Endothelial cell of umbilical vein (primary cell): ENCODE measurements at places on chromosomes 3 and 15. TPM values are rescaled to one million over a fixed set of nuclear protein-coding genes. Genes with fewer than 3 reads are reported as not detected.
A peak's percentile ranks its signal among the peaks of the same experiment; 100 is the strongest.

FMN1 gene
- 0.29 and 0.39 TPM in 2 replicates for total RNA-seq

RARRES1 gene
- 1.5 and 1.8 TPM in 2 replicates for total RNA-seq

HYKK gene
- total RNA-seq: 2.1 and 2.7 TPM in 2 replicates

FAM174B gene
- 20.0 and 30.2 TPM in 2 replicates for total RNA-seq

C3orf80 gene
- not detected in 2 replicates for total RNA-seq

GPR149 gene
- total RNA-seq: not detected in 2 replicates

- no peaks in the 10 kb centered on the region for H3K27me3 ChIP-seq
- H3K4me1 ChIP-seq: peaks cover 15% of the 10 kb centered on the region
- H3K4me3 ChIP-seq: no peak overlapping the region
- no peaks in the 10 kb centered on the region for H3K36me3 ChIP-seq
These were observed 6.8 kb downstream of the ALDH1A2 start for GRCh38 chr15:58058729-58059128.

GRCh38 chr3:64728994-64729393 is 41.2 kb upstream of the ADAMTS9 start:
- no peaks in the 10 kb centered on the region for H3K27me3 ChIP-seq
- H3K27ac ChIP-seq: no peak overlapping the region
- no peak overlapping the region for H3K4me3 ChIP-seq
- no peaks in the 10 kb centered on the region for H3K4me1 ChIP-seq
- no peak for DNase-seq

DNA sequence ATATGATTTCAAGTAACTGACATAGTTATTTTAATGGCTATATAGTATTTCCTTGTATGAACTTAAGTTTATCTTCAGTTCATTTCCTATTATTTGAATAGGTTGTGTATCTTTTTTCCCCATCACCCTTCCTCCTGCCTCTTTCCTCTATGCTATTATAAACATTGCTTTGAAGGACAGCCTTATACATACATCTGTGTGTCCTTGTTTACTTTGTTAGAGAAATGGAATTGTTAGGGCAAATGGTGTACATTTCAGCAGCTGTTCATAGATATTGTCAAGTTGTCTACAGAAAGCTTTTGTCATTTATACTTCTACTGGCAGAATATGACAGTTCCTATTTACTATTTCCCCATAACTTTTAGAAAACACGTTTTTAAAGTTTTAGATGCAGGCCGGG is 18.4 kb downstream of the AKAP13 start:
- H3K36me3 ChIP-seq: no peaks in the 10 kb centered on the region
- DNase-seq: no peak
- H3K4me1 ChIP-seq: peaks cover 40% of the 10 kb centered on the region
- no peak overlapping the region for H3K27ac ChIP-seq
- no peaks in the 10 kb centered on the region for H3K27me3 ChIP-seq

DNA sequence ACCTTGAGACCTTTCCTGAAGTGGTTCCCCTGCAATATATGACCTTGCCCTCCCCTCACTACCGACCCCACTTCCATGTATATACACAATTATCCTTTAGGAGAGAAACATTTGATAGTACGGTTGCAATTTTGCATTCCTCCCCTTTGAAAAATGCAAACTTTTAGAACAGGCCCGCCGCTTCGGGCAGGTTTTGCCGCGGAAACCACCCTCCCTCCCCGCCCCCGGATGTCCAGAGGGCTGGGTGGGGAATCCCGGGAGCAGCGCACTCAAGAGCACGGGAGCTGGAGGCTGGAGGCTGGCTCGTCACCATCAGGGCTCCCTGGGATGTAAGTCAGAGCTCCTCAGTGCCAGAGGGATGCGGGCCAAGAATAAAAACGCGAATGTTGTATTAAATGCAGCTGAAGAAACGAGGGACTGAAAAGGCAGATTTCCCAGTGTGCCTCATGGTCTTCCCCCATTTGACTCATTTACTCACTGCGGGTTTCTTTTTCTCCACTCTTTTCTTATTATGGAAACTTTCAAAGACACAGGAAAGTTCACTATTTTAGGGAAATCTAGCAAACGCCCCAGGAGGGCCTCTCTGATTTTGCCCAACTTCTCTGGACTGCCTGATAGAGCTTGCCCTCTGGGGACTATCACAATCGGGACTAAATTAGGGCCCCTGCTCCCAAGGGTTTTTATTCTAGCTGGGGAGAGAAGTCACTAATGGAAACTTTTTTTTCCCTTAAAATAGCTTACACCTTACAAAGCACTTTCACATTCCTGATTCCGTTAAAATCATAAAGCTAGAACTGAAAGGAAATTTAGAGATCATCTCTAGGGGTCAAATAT is 2.9 kb upstream of the USP3 start:
- peak; percentile 72 for DNase-seq
- H3K36me3 ChIP-seq: no peaks in the 10 kb centered on the region
- peak overlapping the region; percentile 10 for H3K27ac ChIP-seq
- H3K27me3 ChIP-seq: peaks cover under 1% of the 10 kb centered on the region
- H3K4me3 ChIP-seq: no peak overlapping the region

DNA sequence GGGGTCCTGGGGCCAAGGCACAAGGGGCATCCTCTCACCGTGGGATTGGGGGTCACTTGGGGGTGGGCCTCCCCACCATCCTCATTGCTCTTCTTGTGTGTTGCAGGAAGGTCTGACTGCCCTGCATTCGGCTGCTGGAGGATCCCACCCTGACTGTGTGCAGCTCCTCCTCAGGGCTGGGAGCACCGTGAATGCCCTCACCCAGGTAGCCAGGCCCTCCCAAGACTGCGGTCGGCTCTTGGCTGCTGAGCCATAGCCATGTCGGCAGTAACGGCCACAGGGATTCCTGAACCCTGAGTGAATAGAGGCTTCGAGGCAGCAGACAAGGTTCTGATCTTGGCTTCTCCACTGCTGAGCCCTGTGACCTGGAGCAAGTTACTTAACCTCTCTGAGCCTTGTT is 19.7 kb downstream of the ANKDD1A start:
- no peak for DNase-seq
- peaks cover 11% of the 10 kb centered on the region for H3K4me1 ChIP-seq
- H3K27me3 ChIP-seq: no peaks in the 10 kb centered on the region
- H3K4me3 ChIP-seq: no peak overlapping the region

- no peaks in the 10 kb centered on the region for H3K36me3 ChIP-seq
- H3K4me3 ChIP-seq: no peak overlapping the region
- peaks cover 21% of the 10 kb centered on the region for H3K4me1 ChIP-seq
- H3K27me3 ChIP-seq: no peaks in the 10 kb centered on the region
- no peak for DNase-seq
These were observed 175.0 kb downstream of the CFAP20DC start for GRCh38 chr3:58874795-58875194.

DNA sequence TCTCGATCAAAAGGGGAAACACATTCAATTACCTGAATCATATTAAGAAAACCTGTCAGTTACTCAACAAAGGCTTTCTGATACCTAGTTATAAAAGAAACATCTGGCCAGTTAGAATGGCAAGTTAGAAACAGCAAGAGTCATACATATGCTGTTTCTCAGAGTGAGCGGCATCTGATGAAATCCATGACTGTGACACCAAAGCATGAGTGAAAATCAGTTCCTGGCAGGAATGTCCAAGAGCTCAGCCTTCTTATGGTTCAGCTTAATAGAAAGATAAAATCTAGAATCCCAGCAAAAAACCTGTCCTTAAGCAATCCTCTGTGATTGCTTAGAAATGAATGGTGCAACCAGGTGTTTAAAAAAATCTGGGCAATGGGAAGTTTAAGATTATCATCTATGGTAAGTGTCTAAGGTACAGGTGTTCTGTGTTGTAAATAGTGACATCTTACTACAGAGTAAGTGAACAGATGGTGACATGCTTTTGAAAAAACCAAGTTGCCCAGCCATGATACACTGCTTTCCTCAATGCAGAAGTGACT is 18.8 kb downstream of the B4GALT4 start:
- H3K27me3 ChIP-seq: no peaks in the 10 kb centered on the region
- no peaks in the 10 kb centered on the region for H3K36me3 ChIP-seq
- DNase-seq: no peak
- no peak overlapping the region for H3K4me3 ChIP-seq
- no peaks in the 10 kb centered on the region for H3K4me1 ChIP-seq
- H3K27ac ChIP-seq: no peak overlapping the region

GRCh38 chr3:35201211-35201610 is 438.1 kb upstream of the ARPP21 start:
- no peak for DNase-seq
- H3K4me3 ChIP-seq: no peak overlapping the region
- H3K36me3 ChIP-seq: no peaks in the 10 kb centered on the region
- peaks cover 5% of the 10 kb centered on the region for H3K4me1 ChIP-seq
- no peaks in the 10 kb centered on the region for H3K27me3 ChIP-seq
- no peak overlapping the region for H3K27ac ChIP-seq

GRCh38 chr3:14375192-14375591 is 27.2 kb upstream of the SLC6A6 start:
- no peak for DNase-seq
- H3K27me3 ChIP-seq: no peaks in the 10 kb centered on the region
- no peak overlapping the region for H3K27ac ChIP-seq
- no peak overlapping the region for H3K4me3 ChIP-seq
- H3K4me1 ChIP-seq: peaks cover 4% of the 10 kb centered on the region

DNA sequence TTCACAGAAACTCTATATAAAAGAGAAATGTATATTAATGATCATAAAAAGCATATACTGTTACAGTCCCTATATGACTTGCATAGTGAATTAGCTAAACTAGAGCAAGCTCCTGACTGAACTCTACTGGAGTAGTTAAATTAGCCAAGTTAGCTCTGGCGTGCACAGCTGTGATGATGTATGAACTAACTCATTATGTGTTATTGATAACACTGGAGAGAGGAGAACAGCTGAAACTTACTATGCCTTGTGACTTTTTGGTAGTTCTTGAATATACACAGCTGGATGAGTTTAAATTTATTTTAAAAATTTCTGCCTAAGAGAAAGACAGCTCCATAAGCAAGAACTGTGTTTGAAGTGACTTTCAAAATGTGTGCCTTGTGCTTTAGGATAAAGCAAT is 8.1 kb downstream of the TIPARP start:
- peaks cover 28% of the 10 kb centered on the region for H3K36me3 ChIP-seq
- no peak overlapping the region for H3K27ac ChIP-seq
- no peak overlapping the region for H3K4me3 ChIP-seq
- no peaks in the 10 kb centered on the region for H3K27me3 ChIP-seq
- no peak for DNase-seq

- H3K27me3 ChIP-seq: no peaks in the 10 kb centered on the region
- no peak overlapping the region for H3K4me3 ChIP-seq
- H3K36me3 ChIP-seq: no peaks in the 10 kb centered on the region
- H3K4me1 ChIP-seq: no peaks in the 10 kb centered on the region
- no peak overlapping the region for H3K27ac ChIP-seq
These were observed 27.0 kb downstream of the ALS2CL start for GRCh38 chr3:46666453-46666845.

DNA sequence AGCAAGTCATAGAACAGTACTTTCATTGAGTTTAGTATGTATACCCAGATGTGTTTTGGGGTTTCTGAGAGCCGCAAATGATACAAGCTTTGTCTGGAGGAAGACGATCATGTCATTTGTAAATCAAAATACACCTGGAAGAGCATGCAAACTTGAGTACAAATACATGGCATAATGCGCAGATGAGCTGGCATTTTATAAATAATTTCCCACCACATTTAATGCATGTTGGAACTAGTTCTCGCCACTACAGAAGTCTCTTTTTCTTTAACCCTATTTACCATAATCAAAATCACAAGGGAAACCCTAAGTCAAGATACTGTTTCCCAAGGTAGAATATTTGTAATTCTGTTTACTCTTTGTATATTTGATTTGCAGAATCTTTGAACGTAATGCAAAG is 318.6 kb downstream of the EPHA3 start:
- no peak for DNase-seq
- no peaks in the 10 kb centered on the region for H3K36me3 ChIP-seq
- no peaks in the 10 kb centered on the region for H3K4me1 ChIP-seq
- no peak overlapping the region for H3K27ac ChIP-seq

- no peaks in the 10 kb centered on the region for H3K36me3 ChIP-seq
- no peak for DNase-seq
- peaks cover 53% of the 10 kb centered on the region for H3K27me3 ChIP-seq
These were observed 660 bp downstream of the CCK start for GRCh38 chr3:42265059-42265991.

- H3K36me3 ChIP-seq: no peaks in the 10 kb centered on the region
- no peak for DNase-seq
- H3K4me3 ChIP-seq: no peak overlapping the region
- no peaks in the 10 kb centered on the region for H3K4me1 ChIP-seq
These were observed 257.8 kb downstream of the PLCL2 start for GRCh38 chr3:17142516-17142915.

DNA sequence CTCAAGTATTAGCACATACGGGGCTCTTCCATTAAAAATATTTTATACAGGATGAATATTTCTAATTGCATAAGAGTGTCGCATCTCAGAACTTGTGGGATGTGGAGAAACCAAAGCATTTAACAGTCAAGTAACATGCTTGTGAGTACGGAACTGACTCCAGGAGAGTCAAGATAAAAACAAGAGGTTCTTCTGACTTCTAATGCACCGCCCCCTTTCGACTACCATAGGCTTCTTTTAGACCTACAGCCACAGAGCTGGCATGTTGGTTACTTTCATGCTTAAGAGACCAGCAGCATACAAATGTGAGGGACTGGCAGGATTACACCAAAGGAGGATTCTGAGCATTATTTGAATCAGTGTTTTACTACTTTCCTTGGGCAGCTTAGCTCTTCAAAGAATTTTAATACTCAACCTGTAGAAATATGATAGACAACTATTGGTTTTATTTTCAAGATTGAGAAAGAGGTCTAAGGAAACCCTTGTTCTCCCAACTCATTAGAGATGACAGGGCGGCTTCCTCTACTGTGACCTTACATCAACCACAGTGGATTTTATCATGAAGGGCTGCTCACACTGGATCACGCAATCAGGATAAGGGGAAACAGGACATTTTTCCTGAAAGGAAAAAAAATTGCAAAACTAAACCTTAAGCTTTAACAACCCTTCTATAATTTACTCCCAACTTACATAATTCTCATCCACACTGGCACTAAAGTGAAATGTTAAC is 14.0 kb downstream of the ETV5 start:
- no peak for DNase-seq
- no peak overlapping the region for H3K4me3 ChIP-seq
- H3K27me3 ChIP-seq: no peaks in the 10 kb centered on the region
- no peak overlapping the region for H3K27ac ChIP-seq
- H3K36me3 ChIP-seq: peaks cover 2% of the 10 kb centered on the region
- peaks cover 13% of the 10 kb centered on the region for H3K4me1 ChIP-seq

- H3K27me3 ChIP-seq: no peaks in the 10 kb centered on the region
- H3K4me3 ChIP-seq: no peak overlapping the region
- H3K27ac ChIP-seq: no peak overlapping the region
- no peaks in the 10 kb centered on the region for H3K36me3 ChIP-seq
These were observed 43.9 kb downstream of the GHSR start for GRCh38 chr3:172404237-172404962.

DNA sequence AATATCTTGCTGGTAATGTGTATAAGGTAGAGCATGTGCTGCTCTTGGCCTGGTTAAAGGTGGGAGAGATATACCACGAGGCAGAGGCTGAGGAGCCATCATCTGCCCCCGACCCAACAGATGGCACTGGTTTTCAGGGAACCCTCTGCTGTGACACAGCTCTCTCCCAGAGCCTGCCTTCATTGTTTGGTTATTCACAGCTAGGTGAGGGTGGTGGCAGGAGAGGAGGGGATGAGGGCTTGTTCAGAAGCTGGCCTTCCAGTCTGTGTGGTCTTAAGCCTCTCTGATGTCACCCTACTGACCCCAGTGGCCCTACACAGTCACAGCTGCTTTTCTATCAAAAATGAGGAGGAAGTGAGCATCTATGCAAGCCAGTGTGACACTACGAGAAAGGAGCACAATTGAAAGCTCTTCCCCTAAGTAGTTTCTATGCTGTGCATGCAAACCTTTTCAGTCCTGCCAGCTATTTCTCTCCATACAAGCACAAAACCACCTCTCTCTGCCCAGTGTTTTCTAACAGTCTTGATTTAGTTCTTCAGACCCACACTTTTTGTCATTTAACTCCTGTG is 258.4 kb upstream of the AGTR1 start:
- H3K27me3 ChIP-seq: no peaks in the 10 kb centered on the region
- no peak for DNase-seq
- H3K36me3 ChIP-seq: no peaks in the 10 kb centered on the region
- no peak overlapping the region for H3K27ac ChIP-seq
